ENCODE measurements at places on chromosomes 12 and 14. TPM values are rescaled to one million over a fixed set of nuclear protein-coding genes. Genes with fewer than 3 reads are reported as not detected.

Gene SEC23A
- total RNA-seq = 81.4 TPM

DNA sequence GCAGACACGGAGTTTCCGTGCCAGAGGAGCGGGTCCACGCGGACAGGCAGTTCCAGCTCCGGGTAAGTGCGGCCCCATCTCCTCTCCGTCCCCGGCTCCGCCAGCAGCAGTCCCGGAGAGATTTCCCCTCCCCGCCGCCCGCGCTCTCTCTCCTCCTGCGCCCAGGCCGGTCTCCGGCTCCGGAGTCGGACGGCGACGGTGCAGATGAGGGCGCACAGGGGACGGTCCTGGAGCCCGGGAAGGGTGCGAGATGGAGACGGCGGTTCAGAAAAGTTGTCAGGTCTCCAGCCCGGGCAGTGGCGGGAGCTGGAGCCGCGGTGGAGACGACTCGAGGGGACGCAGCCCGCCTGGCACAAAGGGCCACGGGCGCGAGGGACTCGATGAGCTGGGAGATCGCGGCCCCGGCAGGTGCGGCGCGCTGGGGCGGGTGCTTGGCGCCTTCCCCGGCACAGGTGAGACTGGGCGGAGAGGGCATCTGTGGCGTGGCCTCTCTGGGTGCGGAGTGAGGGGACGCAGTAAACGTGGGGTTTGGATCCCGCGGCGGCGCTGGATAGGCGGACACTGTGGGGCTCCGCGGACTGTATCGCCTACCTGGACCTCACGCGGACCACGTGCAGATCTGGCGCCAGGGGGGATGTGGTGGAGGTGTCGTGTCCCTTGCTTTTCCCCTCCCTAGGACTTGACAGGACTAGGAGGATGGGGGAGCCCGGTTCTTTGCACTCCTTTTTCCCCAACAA lies 1540.3 kb upstream of the TMEM132C start:
- DNase-seq = no peak

DNA sequence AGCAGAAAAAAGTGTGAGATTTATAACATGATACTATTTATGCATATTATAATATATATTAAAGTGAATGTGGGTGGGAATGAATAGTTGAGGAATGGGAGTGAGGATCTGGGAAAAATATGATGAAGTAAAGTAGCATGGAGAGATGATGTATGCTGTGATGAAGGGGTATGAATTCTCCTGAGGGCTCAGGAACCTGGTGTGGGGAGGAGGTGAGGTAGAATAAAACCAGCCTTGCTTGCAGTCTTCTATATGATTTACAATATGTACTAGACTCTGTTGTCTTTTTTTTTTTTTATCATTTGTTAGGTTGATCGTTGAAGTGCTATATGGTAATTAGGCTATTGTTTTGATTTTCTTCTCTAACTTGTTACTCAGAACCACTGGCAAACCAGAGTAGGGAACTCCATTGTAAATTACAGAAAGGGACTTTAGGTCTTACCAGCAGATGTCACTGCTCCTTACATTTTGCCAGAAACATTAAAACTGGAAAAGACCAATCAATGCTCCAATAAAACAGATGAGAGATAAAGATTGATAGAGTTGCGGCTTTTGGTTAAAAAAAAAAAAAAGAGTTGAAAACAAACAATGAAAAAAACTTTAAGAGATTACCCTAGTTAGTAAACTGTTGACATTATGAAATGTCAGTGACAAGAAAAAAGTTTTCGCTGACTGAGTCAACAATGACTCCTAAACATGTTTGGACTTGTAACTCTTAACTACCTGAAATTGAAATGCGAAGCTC lies 39.9 kb downstream of the ATL1 start:
- DNase-seq = no peak

DNA sequence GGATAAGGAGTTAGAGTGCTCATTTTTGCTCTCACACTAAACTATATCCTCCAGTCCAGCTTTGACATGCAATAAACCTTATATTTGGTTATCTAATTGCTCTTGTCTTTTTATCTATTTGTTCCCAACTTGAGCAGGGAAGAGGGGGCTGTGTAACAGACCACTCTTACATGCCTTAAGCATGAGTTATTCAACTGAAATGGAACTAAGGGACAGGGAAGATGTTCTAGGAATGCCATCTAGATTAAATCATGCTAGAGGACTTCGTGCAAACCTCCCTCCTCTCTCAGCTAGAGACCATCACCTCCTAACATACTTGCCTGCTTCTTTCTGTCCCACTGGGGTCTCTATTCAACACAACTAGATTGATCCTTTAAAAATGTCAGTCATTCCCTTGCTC lies 20.6 kb downstream of the SPX start:
- no peak for DNase-seq

GRCh38 chr12:47032644-47033043 lies 46.8 kb upstream of the PCED1B start:
- no peak for DNase-seq

DNA sequence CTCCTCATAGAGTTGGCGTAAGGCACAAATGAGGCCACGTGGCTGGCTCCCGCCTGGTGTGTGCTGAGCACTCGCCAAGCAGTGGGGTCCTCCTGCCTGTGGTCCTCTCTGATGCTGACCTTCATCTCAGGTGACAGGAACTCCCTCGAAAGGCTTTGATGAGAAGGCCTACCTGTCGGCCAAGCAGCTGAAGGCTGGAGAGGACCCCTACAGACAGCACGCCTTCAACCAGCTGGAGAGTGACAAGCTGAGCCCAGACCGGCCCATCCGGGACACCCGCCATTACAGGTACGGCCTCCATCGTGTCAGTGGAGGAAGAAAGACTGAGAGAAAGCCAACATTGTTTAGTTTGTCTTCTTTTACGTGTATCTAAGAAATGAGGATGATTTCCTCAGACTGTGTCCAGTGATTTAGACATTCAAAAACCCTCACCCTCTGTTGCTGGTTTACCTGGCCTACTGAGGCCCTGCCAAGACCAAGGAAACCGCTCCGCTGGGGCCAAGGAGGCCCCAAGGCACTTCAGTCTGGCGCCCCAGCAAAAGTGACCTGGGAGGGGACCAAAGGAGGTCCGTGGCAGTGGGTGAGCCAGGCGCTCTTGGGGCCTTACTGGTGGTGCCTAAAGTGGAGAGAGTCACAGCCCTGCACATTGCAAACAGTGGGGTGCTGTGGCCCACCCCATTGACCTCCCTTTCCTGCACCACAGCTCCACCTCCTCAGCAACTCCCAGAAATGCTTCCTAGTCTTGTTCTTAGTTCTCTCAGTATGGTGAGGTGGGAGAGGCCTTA lies 60.8 kb downstream of the GALNT16 start:
- no peak for DNase-seq

Gene DBX2
- total RNA-seq = 0.65 TPM

Gene OTUB2
- 0.34 TPM for total RNA-seq

DNA sequence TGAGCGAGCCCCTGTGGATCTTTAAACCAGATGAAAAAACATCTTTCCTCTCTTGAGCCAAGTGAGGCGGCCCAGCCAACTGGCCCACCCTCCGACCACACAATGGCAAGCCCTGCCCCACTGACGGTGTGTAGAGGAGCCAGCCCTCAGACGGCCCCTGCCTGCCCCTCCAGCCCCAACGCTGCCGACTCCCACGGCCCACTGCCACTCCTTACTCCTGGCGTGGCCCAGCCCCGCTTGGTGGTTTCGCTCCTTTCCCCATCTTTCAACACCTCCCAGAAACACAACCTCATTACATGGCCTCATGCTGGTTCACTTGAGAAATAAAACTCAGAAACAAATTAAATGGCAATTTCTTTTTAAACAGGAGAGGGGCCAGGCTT lies 80.6 kb upstream of the DICER1 start:
- DNase-seq = no peak

Data from right cardiac atrium (tissue), 5 donors.